Suppressor macrophage treated with lipopolysaccharide for 4 hours (primary cell): ENCODE measurements at places on chromosomes 13 and 19.

DNA sequence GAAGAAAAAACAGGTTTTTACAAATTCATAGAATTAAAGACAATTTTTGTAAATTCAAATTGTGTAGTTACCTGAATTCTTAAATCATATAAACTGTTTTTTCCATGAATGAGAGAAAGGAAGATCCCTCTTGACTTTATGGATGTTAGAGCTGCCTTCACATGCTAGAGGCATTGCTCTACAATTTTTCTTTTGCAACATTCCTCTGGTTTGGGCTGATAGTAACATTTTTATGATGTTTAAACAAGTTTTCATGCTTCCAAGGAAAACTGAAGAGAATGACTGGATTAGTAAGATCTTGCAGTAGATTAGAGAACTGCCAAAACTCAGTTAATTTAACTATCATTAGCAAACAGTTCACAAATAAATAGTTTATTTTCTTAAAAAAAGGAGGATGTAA lies 250.6 kb downstream of the GPC6 start:
- DNase-seq = no peak

DNA sequence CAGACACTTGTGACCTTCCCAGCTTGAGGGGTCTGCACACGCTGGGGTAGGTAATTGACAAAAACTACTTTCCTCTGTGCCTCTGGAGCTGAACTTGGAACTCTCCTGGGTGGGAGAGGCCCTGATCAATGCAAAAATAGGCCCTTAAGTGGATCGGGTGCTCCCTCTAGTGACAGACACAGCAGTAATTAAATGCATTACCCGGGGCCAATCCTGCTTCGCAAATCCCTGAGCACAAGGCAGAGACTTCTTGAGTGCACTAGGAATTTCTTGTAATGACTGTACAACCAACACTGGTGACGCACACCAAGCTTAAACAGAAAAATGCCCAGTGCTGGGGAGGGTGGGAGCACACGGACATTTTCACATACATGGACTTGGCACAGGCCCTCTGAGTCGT lies 10.6 kb upstream of the UBE2S start:
- DNase-seq = peak; percentile 78

DNA sequence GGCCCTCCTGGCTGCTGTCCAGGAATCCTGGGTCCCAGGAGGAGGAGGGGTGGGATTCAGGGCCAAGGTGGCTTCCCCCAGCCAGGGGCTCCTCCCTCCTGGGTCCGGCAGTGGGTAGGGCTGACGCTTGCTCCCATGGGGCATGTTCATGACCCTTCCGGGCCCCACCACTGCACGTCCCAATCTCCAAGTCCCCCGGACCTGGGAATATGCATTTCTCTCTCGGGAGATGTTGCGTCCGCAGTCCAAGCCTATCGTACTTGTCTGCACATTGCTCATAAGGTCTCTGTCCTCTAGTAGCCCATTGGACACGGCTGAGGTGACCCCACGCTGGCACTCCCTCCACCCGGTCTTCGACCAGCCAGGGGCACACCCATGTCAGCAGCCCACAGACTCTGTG lies 192.3 kb downstream of the TEX29 start:
- no peak for DNase-seq

- no peak for DNase-seq
Measured at GRCh38 chr13:98223741-98224140, 46.7 kb upstream of the RNF113B start.

GRCh38 chr13:97342936-97343335 lies 91.0 kb upstream of the RAP2A start:
- no peak for DNase-seq

DNA sequence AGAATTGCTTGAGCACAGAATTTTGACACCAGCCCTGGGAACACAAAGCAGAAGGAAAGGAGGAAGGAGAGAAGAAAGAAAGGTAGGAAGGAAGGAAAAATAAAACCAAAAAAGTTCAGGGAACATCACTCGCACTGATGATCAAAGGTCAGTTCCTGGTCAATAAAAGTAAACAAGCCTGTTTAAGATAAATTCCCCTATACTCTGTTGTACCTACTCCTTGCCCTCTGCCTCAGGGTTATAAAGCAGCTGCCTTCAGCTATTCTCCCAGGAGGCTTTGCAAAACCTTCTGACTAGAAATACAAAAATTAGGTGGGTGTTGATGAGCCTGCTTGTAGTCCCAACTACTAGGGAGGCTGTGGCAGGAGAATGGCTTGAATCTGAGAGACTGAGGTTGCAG lies 14.9 kb upstream of the ZNF91 start:
- no peak for DNase-seq

DNA sequence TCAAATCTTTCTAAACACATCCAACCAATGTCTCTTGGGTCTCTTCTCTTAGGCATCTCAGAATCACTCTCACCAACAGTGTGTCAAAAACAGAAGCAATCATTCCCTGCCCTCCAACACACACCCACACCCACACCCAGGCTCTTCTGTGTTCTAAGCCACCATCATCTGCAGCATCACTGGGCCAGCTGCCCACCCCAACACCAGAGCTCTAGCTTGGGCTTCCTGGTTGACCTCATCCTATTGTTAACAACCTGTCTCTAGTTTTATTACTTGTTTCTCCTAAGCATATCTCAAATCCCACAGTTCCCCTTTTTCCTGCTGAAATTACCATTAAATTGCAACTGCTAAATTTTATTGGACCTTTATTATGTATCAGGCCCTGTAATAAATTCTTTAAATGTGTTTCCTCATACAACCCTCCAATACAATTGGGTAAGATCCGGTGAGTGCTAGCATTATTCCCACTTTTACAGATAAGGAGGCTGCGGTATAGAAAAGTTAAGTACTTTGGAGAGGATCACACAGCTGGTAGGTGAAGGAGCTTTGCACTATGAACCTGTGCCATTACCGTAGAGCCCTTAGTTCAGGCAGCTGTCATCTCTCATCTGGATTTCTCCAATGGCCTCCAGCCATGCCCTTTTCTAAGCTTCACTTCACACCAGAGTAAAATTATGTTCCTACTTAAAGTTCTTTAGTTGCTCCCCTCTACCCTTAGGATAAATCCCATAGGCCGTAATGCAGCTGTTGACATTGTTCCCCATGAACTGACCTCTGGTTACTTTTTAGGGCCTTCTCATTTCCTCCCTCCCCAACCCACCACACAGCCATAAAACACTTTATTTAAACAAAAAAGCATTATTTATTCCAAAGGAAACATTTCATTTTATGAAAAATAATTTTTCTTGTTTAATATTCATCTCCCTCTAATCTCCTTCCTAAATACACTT lies 227.7 kb downstream of the B3GLCT start:
- DNase-seq = no peak

GRCh38 chr13:77979721-77980385 lies 61.2 kb upstream of the EDNRB start:
- no peak for DNase-seq

DNA sequence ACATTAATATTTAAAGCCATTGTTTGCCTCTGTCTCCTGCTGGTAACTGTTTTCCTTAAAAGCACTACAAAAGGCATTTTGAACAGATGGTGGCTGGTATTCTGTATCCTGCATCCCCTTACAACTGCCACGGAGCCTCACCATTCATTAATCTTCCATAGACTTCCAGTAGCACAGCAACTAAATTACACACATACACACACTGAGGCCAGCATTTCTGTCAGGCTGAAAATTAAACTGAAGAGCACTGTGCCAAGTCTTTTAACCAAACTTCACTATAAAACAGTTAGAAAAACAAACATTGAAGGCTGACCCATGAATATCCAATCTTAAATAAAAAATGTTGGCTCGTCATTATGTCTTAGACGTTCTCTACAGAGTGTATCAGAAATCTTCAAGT lies 697.8 kb downstream of the DACH1 start:
- no peak for DNase-seq

- DNase-seq = no peak
Measured at GRCh38 chr13:92260363-92260762, 861.9 kb downstream of the GPC5 start.

DNA sequence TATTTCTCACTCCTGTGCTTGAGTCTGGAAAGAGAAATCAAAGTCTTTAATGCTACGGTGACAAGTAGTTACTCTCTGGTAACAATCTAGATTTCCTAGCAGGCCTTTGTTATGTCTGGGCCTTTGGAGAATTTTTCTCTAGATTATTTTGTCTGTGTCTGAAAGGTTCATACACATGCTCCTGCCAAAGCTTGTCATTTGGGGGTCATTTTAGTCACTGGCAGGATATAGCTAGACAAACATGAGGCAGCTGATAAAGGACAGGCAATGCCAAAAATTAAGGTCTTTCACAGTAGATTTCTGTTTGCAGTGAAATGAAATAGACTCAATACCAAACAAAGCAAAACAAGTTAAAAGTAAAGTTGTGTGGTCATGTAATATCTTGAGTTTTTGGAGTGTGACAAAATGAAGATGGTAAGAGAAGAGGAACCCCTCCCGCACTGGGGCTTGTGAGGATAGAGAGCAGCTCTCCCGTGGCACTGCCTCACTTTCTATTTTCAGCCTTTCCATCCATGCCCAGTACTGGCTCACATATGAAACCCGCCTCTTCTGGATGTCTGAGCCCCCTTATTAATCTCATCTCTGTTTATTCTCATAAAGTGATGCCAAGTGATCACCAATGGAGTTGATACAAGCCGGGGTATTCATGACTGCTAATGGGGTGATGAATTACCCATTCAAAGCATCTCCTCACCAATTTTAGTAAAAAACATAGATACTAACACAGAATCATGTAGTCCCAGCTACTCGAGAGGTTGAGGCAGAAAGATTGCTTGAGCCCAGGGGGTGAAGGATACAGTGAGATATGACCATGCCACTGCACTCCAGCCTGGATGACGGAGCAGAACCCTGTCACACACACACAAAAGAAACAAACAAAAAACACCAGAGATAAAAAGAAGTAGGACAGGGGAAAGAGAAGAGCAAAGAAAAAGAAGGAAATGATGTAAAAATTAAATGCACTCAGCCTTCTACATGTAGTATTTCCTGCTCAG lies 389.3 kb downstream of the FGF14 start:
- DNase-seq = no peak

- no peak for DNase-seq
Measured at GRCh38 chr13:34038541-34039068, 220.7 kb downstream of the RFC3 start.

GRCh38 chr13:46953331-46953730 lies 56.5 kb upstream of the HTR2A start:
- DNase-seq = peak; percentile 22
